Thyroid gland (tissue), 4 donors: ENCODE measurements at places on chromosomes 1 and 21.

DNA sequence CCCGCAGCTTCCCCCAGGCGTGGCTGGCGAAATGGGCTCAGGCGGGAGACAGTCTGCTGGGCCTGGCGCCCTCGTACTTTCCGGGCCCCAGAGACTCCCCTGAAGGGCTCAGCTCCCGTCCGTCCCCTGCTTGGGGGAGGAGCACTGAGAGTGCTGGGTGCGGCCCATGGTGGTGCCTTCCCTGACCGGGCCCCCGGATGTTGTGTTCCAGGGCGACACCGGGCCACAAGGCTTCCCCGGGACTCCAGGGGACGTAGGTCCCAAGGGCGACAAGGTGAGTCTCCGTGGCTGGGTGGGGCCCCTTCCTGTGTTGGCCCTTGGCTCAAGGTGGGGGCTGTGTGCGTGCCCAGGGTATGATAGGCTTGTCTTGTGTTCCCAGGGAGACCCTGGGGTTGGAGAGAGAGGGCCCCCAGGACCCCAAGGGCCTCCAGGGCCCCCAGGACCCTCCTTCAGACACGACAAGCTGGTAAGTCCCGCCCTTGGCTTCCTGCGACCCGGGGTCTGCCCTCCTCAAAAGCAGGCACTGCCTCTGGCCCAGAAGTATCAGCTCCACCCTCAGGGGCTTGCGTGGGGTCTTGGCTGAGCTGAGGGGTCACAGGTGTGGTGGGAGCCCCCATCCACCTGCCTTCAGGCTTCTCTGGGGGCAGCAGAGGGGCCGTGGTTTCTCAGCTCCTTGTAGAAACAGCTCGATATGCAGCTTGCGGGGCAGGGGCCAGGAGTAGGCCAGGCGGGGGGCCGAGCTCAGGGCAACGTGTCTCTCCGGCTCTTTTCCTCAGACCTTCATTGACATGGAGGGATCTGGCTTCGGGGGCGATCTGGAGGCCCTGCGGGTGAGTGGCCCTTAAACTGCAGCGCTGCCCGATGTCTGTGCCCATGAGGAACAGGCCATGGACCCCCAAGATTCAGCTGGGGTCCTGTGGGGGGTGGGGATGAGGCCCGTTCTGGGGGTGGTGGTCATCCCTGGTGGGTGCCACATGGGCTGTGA is 62.3 kb downstream of the SLC19A1 start:
- H3K27me3 ChIP-seq = no peaks in the 10 kb centered on the region
- no peak overlapping the region for H3K27ac ChIP-seq
- no peaks in the 10 kb centered on the region for H3K4me1 ChIP-seq
- H3K4me3 ChIP-seq = no peak overlapping the region
- DNase-seq = no peak

- H3K27ac ChIP-seq = no peak within 1 kb of the TSS
- H3K4me1 ChIP-seq = peaks cover 11% of the 10 kb centered on the region
- DNase-seq = no peak
Measured at GRCh38 chr1:247919952-247920351, at the start of gene OR2T8. OR2T8 (plus strand) TSS chr1:247920252; CDS start chr1:247921018, 766 bp downstream.

- H3K27ac ChIP-seq = no peak overlapping the region
- H3K36me3 ChIP-seq = no peaks in the 10 kb centered on the region
- H3K4me3 ChIP-seq = no peak overlapping the region
- no peaks in the 10 kb centered on the region for H3K27me3 ChIP-seq
- DNase-seq = no peak
- H3K4me1 ChIP-seq = no peaks in the 10 kb centered on the region
Measured at GRCh38 chr1:77139389-77139788, 79.8 kb downstream of the PIGK start.

- no peaks in the 10 kb centered on the region for H3K27me3 ChIP-seq
- no peaks in the 10 kb centered on the region for H3K36me3 ChIP-seq
Measured at GRCh38 chr1:114342376-114342775, 168.6 kb downstream of the TRIM33 start.

DNA sequence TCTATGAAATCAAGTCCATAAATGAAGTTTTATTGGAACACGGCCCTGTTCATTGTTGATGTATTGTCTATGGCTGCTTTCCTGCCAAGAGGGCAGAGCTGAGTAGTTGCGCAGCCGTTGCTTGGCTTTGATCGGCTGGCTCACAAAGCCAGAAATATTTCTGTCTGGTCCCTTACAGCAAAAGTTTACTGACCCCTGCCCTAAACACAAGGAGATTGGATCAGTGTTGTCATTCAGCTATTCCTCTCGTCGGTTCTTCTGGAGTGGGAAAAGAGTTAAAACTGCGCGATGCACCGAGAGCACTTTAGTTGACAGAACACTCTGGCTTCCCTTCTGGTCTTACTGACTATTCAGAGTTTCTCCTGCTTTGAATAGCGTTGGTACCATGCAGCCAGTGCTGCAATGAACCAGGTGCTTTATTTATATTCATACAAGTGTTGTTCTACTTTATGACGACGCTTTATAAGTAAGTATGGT is 868 bp downstream of the ZBTB40 start:
- H3K36me3 ChIP-seq = no peaks in the 10 kb centered on the region
- H3K4me1 ChIP-seq = peaks cover 21% of the 10 kb centered on the region
- DNase-seq = peak; percentile 33
- no peaks in the 10 kb centered on the region for H3K27me3 ChIP-seq
- H3K27ac ChIP-seq = peak overlapping the region; percentile 92

DNA sequence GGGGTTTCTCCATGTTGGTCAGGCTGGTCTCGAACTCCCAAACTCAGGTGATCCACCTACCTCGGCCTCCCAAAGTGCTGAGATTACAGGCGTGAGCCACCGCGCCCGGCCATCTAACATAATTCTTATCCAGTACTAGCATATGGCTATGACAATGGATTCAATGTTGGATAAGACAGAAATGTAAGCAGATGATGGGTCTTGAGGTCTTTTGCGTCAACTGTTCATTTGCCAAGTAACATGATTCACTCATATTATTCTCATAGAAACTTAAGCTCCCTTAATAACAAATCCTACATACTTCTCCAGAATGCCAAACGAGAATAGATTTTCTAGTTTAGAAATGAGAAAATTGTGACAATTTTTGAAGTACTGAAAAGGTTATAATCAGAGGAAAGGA is 170.3 kb downstream of the RGS7 start:
- no peak overlapping the region for H3K27ac ChIP-seq
- H3K4me3 ChIP-seq = no peak overlapping the region
- H3K4me1 ChIP-seq = no peaks in the 10 kb centered on the region

- H3K27me3 ChIP-seq = no peaks in the 10 kb centered on the region
- DNase-seq = no peak
- H3K27ac ChIP-seq = no peak overlapping the region
- no peaks in the 10 kb centered on the region for H3K4me1 ChIP-seq
- H3K4me3 ChIP-seq = no peak overlapping the region
- H3K36me3 ChIP-seq = no peaks in the 10 kb centered on the region
Measured at GRCh38 chr1:176778056-176778455, 315.1 kb downstream of the PAPPA2 start.

DNA sequence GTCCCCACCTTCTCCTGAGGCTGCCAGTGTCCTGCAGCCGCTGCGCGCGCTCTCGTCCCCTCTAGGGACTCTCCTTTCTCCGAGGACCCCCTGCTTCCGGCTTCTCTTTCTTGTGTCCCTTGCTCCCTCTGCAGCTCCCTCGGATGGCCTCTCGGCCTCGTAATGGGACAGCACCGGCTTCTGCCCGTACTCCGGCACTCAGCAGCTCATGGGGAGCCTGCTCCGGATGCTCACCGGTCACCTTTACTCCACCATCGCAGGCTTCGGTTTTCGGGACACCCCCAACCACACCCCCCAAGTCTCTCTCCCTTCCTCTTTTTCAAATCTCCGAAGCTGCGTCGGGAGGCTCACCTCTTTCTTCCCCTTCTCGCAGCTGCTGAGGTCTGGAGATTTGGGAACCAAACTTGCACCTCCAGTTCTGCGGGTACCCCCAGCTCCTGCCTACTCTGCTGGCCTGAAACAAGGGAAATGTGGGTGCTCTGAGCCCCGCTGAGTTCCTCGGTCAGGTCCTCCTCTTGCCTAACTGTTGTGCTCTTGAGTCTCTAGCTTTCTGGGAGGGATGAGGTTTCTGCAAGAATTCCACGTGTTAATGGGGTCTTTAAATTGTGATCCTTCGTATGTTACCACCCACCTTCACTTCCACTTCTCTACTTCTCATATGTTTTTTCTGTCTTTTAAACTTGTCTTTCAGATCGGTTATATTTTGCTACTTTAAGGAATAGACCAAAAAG is 930 bp downstream of the CDC14A start:
- H3K4me1 ChIP-seq = peaks cover 21% of the 10 kb centered on the region
- no peaks in the 10 kb centered on the region for H3K36me3 ChIP-seq
- peak overlapping the region; percentile 14 for H3K27ac ChIP-seq
- peak overlapping the region; percentile 85 for H3K4me3 ChIP-seq
- DNase-seq = peak; percentile 47

DNA sequence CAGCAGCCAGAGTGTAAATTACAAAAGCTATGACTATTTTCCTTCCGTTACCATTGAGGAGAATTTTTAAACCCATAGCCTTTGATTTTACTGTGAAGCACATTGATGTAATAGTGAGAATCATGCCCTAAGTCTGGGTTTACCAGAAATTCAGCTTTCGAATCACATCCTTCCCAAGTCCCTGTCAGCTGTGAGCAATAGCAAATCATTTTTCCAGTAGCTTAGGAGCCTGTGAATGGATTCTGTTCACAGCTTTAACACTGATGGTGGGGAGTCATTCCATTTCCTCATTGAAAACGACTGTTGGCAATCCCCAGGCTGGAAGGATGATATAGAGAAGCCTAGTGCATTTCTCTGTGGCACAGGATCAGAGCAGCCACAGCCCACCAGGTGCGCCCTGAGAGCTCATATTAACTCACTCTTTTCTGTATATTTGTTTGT is 82.2 kb upstream of the C1orf105 start:
- H3K4me3 ChIP-seq = no peak overlapping the region
- DNase-seq = no peak
- no peak overlapping the region for H3K27ac ChIP-seq
- H3K27me3 ChIP-seq = no peaks in the 10 kb centered on the region
- peaks cover 6% of the 10 kb centered on the region for H3K4me1 ChIP-seq
- H3K36me3 ChIP-seq = no peaks in the 10 kb centered on the region

GRCh38 chr1:866095-866494 is 57.6 kb upstream of the SAMD11 start:
- H3K4me1 ChIP-seq = peaks cover 6% of the 10 kb centered on the region
- no peak for DNase-seq
- H3K27me3 ChIP-seq = no peaks in the 10 kb centered on the region

DNA sequence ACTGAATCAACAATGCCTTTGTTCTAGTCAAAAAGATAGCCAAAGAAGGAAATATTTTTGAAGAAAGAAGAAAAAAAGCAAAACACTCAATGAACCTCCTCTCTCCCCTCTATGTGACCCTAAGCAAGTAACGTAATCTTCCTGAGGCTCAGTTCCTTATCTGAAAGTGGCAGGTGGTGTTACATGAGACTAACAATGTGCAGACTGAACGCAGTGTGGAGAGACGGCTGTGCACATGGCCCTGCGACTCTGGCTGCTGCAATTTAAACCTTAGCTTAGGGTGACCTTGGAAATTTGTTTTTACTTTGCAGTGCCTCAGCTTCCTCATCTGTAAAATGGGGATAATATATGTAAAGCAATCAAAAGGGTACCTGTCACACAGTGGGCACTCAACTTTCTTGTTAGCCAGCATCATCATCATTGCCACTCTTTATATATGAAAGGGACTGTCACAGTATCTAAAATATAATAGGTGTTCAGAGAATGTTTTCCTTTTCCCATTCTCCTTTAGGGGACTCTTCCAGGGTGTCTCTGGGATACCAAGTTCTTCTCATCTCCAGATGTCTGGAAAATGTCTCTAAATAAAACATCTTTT is 100.1 kb upstream of the JUN start:
- no peak overlapping the region for H3K4me3 ChIP-seq
- no peaks in the 10 kb centered on the region for H3K4me1 ChIP-seq
- H3K36me3 ChIP-seq = no peaks in the 10 kb centered on the region
- peak overlapping the region; percentile 69 for H3K27ac ChIP-seq
